Esophagus squamous epithelium (tissue), 5 donors: ENCODE measurements at places on chromosomes 6 and 20.

- DNase-seq, result no peak
Observed at GRCh38 chr6:112332274-112332673, 14.9 kb upstream of the RFPL4B start.

GRCh38 chr20:51574248-51575033, 31.9 kb upstream of the NFATC2 start:
- DNase-seq, result no peak

GRCh38 chr6:108948181-108948661, 100.0 kb downstream of the ARMC2 start:
- no peak for DNase-seq

DNA sequence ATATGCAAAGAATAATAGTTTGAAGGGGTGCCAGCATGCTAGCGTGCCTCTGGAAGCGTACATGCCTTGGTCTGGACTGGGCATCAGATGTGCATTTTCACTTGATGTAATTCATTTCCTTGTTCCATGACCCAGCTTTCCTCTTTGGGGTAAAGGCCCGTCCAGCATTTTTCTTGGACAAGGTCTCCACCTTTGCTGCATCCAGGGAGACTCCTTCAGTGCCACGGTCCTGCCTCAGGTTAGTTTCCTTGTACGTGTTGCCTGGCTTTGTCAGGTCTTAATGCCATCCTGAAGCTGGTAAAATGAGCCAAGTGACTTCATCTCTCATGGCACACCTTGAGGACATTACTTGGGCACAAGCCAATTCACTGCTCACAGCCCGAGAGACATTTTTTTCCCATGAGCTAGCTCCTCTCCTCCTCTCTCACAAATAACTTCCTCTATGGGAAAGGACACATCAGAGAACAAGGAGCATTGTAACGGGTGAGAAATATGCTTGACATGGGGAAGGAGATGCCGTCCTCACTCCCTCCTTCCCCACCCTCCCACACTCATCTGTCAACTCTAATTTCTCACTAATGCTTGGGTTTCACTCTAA, 23.9 kb downstream of the EDN1 start:
- no peak for DNase-seq

GRCh38 chr6:159099961-159100360, 55.2 kb upstream of the TAGAP start:
- DNase-seq, result no peak

DNA sequence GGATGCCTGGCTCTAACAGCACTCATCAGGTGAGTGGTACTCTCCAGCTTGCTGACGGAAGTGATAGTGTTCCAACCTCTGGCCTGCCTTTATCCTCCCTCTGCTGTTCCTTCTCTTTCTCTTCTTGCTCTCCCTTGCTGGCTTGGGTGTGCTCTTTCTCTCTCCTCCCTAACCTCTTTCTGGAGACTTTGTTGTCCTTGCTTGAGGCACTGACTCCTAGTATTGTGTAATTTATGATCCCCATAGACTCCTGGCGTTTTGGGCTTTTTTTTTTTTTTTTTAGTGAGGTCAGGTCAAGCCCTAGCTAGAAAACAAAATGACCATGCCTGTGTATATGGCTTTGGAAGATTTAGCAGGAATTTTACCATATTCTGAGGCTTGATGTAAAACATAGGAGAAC, 84.7 kb upstream of the MRAP2 start:
- DNase-seq, result no peak

- no peak for DNase-seq
Observed at GRCh38 chr6:126821706-126822105, 296.8 kb upstream of the RSPO3 start.
